ENCODE measurements at places on chromosomes 4 and X.

DNA sequence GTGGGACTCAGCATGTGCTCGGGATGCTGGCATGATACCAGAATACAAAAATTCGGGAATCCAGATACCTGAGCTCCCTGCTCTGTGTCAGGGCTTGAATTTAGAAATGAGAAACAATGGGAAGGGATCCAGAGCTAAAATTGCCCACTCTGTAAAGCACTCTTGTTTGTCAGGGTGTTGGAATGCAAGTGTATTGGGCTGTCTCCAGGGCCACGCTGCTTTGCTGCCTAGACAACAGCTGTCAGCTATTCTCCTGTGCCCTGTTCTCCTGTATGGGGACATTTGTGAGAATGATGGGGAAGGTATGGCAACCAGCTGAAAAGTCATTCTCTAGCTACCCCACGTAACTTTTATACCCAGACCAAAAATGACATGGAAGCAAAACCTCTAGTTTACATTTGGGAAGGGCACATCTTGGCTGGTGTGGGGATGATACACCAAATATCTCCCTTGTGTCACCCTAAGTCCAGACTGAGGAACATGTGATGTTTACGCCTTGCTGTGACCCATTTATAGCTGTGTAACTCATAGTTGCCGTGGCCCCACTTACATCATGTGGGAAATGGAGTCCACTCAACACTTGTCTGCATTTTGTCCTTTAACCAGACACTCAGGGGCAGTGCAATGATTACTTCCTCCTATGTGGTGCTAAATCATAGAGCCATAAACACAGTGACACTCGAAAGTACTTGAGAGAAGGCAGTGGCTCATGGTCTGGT is 46.6 kb downstream of the SMPX start:
- no peak overlapping the region for H3K4me3 ChIP-seq
- no peaks in the 10 kb centered on the region for H3K36me3 ChIP-seq
- DNase-seq: no peak
- no peak overlapping the region for H3K27ac ChIP-seq
- H3K27me3 ChIP-seq: no peaks in the 10 kb centered on the region

DNA sequence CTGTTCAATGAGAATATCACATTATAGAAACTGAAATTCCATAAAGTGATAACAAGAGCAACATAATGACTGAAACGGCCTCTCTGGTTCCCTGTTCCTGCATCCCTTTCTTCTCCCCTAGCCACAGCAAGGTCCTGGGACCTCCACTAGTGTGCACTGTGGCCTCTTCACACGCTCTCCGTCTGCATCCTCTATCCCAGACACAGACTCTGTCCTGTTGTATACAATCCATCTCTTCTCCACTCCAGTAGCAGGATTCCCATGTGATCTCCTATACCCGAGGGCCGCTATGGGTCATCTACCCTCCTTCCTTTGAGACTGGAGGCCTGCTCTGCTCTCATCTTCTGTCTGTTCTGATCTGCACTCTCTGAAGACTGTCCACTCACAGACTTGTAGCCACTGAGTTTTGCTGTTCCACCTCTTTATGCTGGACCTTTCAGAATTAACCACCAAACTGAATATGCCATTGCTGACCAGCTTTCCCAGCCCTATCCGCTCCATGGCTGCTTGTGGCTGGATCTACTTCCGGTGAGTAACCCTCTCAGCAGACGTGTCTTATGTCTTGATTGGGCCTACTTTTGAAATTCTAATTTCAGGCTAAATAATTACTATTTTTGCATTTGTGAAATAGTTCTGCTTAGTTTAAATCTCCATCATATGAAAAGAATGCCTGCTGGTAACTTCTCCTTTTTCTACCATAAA is 105.1 kb upstream of the NAP1L5 start:
- no peak overlapping the region for H3K27ac ChIP-seq
- H3K4me1 ChIP-seq: peaks cover 19% of the 10 kb centered on the region
- DNase-seq: no peak
- H3K27me3 ChIP-seq: no peaks in the 10 kb centered on the region

DNA sequence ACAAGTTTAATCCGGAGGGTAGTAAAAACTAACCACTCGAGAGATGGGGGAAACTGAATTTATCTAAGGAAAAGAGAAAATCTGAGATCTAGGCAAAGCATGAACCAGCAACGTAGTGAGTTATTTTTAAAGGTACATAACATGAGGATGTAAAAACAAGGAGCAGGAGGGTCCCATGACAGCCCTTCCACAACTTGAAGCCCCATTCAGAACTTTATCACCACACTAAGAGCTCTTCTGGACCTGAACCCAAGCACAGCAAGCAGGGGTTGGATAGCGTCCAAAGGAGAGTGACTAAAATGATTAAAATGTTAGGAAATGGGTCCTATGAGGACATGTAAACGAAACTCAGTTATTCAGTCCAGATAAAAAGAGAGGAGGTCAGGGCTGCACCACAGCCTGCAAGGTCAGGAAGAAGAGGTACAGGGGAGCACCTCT is 16.2 kb downstream of the SH3RF1 start:
- H3K27me3 ChIP-seq: no peaks in the 10 kb centered on the region
- no peak overlapping the region for H3K27ac ChIP-seq
- H3K36me3 ChIP-seq: no peaks in the 10 kb centered on the region
- no peak for DNase-seq
- H3K4me1 ChIP-seq: no peaks in the 10 kb centered on the region

- no peak for DNase-seq
- H3K4me1 ChIP-seq: no peaks in the 10 kb centered on the region
- H3K27ac ChIP-seq: no peak overlapping the region
- no peaks in the 10 kb centered on the region for H3K36me3 ChIP-seq
- H3K27me3 ChIP-seq: no peaks in the 10 kb centered on the region
- no peak overlapping the region for H3K4me3 ChIP-seq
Observed at GRCh38 chrX:8714164-8714563, 17.8 kb downstream of the ANOS1 start.

GRCh38 chr4:75698162-75698962 is 25.2 kb upstream of the G3BP2 start:
- no peaks in the 10 kb centered on the region for H3K4me1 ChIP-seq
- H3K36me3 ChIP-seq: no peaks in the 10 kb centered on the region
- no peaks in the 10 kb centered on the region for H3K27me3 ChIP-seq
- no peak for DNase-seq
- H3K4me3 ChIP-seq: no peak overlapping the region

Data from sigmoid colon (tissue), 7 donors.